ENCODE measurements at places on chromosomes 6 and 20.
A peak's percentile ranks its signal among the peaks of the same experiment; 100 is the strongest.

- no peak for DNase-seq
Observed at GRCh38 chr6:135323202-135323668, 142.1 kb downstream of the MYB start.

GRCh38 chr6:170416959-170417606 is 110.5 kb downstream of the FAM120B start:
- no peak for DNase-seq

GRCh38 chr20:47660602-47660905 is 124.7 kb downstream of the SULF2 start:
- DNase-seq: no peak

DNA sequence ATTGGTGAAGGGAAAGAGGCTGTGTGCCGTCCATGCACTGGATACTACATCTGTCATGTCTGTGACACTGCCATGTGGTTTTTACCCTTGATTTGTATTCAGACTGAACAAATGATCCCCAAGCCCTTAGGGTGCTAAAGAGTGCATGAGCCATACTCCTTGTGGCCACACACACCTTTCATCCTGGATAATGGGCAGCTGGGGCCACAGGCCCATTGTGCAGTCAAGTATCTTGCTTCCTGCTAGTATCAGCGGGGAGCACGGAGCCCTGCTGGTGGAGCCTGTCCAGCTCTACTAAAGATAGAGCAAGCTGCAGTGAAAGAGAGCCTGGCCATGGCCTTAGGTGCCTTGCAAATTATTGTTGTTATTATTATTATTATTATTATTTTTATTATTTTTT is 75.1 kb downstream of the SLX4IP start:
- DNase-seq: no peak

GRCh38 chr6:27130668-27131428 is 116.7 kb upstream of the PRSS16 start:
- DNase-seq: no peak

DNA sequence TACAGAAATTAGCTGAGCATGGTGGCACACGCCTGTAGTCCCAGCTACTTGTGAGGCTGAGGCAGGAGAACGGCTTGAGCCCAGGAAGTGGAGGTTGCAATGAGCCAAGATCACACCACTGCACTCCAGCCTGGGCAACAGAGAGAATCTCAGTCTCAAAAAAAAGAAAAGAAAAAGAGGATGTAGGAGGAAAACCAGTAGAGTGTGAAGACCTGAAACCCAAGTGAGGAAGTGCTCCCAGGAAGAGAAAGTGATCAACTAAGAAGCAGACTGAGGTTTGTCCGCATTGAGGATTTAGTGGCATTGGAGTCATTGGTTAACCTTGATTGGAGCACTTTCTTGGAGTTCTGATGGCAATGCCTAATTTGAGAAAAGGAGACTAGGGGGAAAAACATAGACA is 20.6 kb upstream of the TASP1 start:
- peak; percentile 3 for DNase-seq

DNA sequence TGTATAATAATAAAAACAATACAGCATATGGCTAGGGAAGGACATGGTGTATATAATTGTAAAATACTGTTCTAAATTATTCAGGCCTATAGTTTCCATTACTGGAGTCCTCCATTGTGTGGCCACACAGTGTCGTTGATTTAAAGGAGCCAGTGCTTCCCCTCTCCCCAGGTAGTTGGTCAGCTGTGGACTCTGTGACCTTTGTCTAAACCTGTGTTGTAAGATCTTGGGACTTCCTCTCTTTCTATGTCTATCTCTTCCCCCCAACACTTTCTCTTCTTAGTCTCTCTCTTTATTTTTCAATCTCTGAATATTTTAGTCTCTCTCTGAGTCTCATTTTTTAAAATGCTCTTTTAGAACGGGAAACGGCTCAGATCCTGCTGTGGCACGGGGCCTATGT is 35.6 kb downstream of the BRPF3 start:
- no peak for DNase-seq

- no peak for DNase-seq
Observed at GRCh38 chr20:62703853-62704228, 4.8 kb upstream of the NTSR1 start.

- DNase-seq: no peak
Observed at GRCh38 chr20:6104493-6105188, 18.2 kb downstream of the FERMT1 start.

Data from inflammatory macrophage treated with lipopolysaccharide for 1 hour (primary cell).